ENCODE measurements at places on chromosomes 16 and 17.
A peak's percentile ranks its signal among the peaks of the same experiment; 100 is the strongest.

DNA sequence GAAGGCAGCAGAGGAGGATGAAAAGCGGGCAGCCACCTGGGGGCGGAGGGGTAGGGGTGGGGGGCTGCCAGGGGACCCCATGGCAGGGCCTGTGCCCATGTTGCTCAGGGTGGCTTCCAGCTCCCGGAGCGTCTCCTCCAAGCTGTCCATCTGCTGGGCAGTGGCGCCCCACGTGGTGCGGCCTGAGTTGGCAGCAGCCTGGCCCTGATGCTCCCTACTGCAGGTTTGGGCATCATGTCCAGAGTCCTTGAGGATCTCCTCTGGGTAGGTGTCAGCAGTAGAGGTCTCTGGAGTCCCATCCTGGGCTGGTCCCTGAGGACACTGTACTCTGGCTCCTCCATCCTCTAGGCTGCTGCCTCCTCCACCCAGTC is 60.9 kb downstream of the SRCIN1 start:
- DNase-seq: no peak

DNA sequence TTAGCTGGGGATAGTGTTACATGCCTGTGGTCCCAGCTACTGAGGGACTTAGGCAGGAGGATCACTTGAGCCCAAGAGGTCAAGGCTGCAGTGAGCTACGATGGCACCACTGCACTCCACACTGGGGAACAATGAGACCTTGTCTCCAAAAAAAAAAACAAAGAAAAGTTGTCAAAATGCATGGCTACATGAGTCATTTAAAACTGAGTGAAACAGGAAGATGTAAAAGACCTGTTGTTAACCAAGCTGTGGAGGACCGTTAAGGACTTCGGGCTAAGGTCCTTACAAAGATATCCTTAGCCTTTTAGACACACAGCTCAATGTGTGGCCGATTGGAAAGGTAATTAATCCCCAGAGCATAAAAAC is 25.1 kb downstream of the ZP2 start:
- DNase-seq: no peak

DNA sequence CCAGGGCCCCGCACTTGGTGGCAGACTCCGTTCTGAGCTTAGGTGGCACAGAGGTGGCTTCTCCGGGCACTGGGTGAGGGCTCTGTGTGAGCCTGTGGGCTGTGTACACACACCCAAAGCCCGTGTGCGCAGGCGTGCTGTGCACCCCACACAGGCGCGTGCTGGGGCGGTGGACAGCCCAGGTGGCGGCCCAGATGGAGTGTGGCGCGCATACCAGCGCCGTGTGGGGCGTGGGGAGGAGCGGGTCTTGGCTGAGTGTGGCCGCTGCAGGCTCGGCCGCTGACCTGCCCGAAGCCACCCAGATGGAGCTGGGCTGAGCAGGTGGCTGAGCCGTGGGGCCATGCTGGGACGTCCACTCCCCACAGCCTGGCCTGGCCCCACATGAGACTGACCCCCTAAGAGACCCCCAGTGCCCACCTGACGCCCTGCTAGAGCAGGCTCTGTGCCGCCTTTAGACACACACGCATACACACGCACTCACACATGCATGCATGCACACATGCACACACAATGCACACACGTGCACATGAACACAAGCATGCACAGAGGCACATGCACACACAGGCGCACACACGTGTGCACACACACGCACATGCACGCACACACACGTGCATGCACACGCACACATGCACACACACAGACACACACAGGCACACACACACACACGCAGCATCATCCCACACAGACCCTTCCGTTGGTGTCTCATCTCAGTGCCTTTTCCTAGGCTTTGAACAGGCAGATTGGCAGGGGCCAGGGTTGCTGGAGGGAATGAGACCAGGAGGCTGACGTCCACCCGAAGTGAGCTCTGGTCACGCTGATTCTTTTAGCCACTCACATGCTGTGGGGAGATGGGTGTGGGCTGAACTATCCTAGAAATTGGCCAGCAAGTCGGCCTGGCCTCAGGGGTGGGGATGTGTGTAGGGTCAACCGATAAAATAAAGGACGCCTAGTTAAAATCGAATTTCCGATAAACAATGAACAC is 2.1 kb downstream of the PRR35 start:
- DNase-seq: no peak

GRCh38 chr17:37107406-37108083 is 158.8 kb downstream of the AATF start:
- no peak for DNase-seq

- DNase-seq: peak; percentile 81
Observed at GRCh38 chr16:29029168-29029994, 44.5 kb downstream of the LAT start.

GRCh38 chr17:8468127-8468526 is 32.4 kb downstream of the NDEL1 start:
- no peak for DNase-seq

DNA sequence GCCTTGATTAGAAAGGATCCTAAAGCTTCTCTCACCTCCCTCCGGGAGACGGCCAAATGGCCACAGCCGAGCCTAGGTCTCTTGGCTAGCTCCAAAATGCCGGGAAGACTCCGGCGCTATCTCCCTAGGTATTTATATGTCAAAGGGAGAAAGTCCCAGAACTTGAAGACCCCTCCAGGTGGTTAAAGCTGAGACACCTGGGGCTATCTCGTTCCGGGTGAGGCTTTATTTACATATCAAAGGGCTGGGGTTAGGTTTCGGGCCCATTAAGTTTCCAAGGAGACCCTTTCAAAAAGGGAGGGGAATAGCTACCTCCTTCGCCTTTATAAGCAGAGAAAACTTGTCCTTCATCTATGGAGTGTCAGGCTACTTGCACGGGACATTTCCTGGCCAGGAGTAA is 70.9 kb upstream of the KIFC3 start:
- no peak for DNase-seq

- no peak for DNase-seq
Observed at GRCh38 chr17:76267051-76267576, 2.0 kb downstream of the UBALD2 start.

GRCh38 chr17:40443196-40443987 is at the start of gene IGFBP4:
Gene IGFBP4 (plus strand): TSS chr17:40443450. CDS start chr17:40443736, 286 bp downstream.
- no peak for DNase-seq

- no peak for DNase-seq
Observed at GRCh38 chr16:694187-694862, 4.1 kb upstream of the WDR24 start.

DNA sequence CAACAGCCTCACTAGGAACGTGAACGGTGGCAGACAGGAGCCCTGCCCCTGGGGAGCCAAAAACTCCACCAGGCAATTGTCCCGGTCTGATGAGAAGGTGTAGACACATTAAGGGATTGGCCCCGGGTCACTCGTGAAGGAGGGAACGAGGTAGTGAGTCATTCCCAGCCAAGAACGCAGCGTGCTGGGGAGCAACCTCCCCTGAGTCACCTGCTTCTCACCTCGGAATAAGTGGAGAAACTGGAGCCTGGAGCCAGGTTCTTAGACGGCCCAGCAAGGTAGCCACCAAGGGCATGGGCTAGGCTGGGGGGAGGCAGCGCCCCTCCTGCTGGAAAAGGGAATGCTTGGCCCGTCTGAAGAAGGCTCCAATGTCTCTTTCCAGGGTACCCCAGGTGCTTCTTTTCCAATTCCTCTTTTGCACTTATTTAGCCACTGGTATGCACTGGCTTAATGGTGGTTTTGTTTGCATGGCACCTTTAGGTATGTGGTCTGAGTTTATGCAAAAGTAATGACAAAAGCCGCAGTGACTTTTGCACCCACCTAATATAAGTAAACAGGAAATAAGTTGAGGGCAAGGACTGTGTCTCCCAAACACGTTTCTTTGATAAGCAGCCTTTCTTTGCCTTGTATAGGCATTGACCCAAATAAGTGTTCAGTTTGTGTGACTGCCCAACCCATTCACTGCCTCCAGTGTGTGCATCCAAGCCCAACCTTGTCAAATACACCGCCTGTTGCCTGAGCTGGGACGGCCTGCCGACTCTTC is 1.8 kb upstream of the HELZ start:
- peak; percentile 70 for DNase-seq

- DNase-seq: peak; percentile 38
Observed at GRCh38 chr17:82752371-82753200, 721 bp downstream of the TBCD start.

GRCh38 chr16:81676066-81676882 is 102.8 kb upstream of the PLCG2 start:
- DNase-seq: no peak

GRCh38 chr16:19923396-19923795 is 38.7 kb upstream of the GPRC5B start:
- DNase-seq: no peak

- DNase-seq: no peak
Observed at GRCh38 chr16:46948548-46949166, 24.8 kb downstream of the DNAJA2 start.

GRCh38 chr16:66207139-66207882 is 159.2 kb upstream of the CDH5 start:
- DNase-seq: no peak

- DNase-seq: no peak
Observed at GRCh38 chr17:28487881-28488532, 14.6 kb downstream of the SLC13A2 start.

DNA sequence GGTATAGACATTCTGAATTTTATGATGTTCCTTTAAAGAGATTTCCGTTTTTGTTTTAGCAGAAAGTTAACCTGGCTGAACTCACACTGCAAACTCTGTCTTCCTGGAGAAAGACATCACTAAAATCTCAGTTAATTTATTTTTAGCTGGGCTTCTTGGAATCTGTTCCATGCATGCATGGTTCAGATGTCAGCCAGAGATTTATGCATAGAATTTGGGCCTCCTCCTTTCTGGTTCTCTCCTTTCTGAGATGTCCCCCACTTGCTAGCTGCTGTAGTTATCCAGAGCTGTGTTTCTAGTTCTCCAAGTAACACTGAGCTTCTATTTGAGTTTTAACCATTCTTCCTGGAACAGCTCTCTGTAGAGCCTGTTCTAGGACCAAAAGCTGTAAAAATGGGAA is 77.3 kb upstream of the TANC2 start:
- no peak for DNase-seq

GRCh38 chr17:48545539-48545938 is 630 bp upstream of the HOXB2 start:
- no peak for DNase-seq

DNA sequence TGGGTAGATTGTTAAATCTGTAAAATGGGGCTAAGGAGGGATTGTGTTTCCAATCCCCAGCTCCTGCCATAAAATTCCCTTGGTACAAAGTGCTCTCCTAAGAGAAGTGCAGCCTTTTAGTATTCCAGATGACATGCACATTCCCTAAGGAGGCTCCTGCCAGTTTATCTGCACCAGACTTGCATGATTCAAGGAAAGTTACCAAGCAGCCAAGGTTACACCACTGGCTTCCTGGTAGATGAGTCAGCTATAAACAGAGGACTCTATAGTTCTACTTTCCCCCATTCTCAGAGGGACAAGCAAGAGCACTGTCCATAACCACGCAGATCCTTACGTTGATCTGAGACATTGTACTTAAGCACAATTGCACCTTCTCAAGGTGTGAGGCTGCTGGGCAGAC is 1.9 kb downstream of the CALB2 start:
- DNase-seq: peak; percentile 89

All from RKO (cell line).